ENCODE measurements at places on chromosomes 13 and 19.

- no peak for DNase-seq
Measured at GRCh38 chr19:35208121-35208520, 20.4 kb downstream of the FAM187B start.

DNA sequence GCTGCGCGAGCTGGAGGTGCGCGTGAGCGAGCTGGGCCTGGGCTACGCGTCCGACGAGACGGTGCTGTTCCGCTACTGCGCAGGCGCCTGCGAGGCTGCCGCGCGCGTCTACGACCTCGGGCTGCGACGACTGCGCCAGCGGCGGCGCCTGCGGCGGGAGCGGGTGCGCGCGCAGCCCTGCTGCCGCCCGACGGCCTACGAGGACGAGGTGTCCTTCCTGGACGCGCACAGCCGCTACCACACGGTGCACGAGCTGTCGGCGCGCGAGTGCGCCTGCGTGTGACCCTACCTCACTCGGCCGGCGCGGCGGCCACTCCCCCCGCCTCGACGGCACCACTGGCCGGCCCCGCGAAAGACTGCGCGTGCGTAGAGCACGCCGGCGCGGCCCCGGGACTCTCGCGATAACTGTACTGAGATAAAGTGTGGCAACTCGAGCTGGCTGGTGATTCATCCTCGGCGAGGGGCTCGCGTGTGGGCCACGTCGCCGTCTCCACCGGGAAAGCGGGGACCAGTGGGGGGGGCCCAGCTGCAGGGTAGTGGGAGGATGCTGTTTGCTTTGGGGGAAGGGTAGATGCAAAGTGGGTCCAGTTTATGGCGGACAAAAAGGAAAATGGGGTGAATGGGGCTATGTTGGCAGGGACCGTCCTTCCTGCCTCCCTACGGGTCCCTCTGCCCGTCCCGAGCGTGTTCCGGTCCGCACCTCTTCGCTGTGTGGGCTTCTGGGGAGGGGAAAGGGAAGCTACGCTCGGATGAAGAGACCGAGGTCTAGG is 11.4 kb downstream of the FUT6 start:
- DNase-seq, result peak; percentile 94

DNA sequence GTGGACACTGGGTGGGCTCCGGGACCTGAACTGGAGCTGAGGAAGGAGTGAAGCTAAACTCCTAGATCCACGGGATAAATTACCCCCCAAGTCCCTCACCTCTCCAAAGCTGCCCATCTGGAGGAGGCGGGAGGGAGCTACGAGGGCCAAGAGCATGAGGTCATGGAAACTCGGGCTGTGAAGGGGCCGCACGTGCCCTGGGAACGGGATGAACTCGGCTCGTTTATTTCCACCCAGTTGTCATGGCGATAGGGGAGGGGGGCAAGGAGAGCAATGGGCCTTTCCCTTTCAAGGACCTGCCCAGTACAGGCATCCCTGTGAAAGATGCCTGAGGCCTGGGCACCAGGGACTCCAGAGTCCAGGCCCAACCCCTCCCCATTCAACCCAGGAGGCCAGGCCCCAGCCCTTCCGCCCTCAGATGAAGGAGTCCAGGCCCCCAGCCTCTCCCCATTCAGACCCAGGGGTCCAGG is 3.8 kb downstream of the PPP1R12C start:
- DNase-seq, result no peak

- DNase-seq, result no peak
Measured at GRCh38 chr13:79435561-79435990, 29.5 kb upstream of the RBM26 start.

GRCh38 chr13:83633746-83634145 is 248.5 kb downstream of the SLITRK1 start:
- DNase-seq, result no peak

GRCh38 chr19:368630-369024 is 24.0 kb upstream of the MIER2 start:
- DNase-seq, result no peak
